Naive thymus-derived CD8-positive, alpha-beta T cell (primary cell): ENCODE measurements at places on chromosomes 16 and 17. TPM values are rescaled to one million over a fixed set of nuclear protein-coding genes. Genes with fewer than 3 reads are reported as not detected.

Gene MMP25
- 0.60 TPM for polyA plus RNA-seq

Gene SPATA32
- 0.44 TPM for polyA plus RNA-seq

Gene NOD2
- 0.51 TPM for polyA plus RNA-seq

Gene HYDIN
- not detected for polyA plus RNA-seq

Gene TMC6
- 209 TPM for polyA plus RNA-seq

Gene TBC1D3G
- not detected for polyA plus RNA-seq

Gene TLK2
- 9.2 TPM for polyA plus RNA-seq

Gene RAB26
- 0.94 TPM for polyA plus RNA-seq
